ENCODE measurements at places on chromosomes 16 and 17. TPM values are rescaled to one million over a fixed set of nuclear protein-coding genes. Genes with fewer than 3 reads are reported as not detected.

- no peak for DNase-seq
Measured at GRCh38 chr17:62628831-62629555, 1.5 kb downstream of the MRC2 start.

GRCh38 chr17:13010959-13011358 lies 6.9 kb downstream of the ELAC2 start:
- DNase-seq, result no peak

DNA sequence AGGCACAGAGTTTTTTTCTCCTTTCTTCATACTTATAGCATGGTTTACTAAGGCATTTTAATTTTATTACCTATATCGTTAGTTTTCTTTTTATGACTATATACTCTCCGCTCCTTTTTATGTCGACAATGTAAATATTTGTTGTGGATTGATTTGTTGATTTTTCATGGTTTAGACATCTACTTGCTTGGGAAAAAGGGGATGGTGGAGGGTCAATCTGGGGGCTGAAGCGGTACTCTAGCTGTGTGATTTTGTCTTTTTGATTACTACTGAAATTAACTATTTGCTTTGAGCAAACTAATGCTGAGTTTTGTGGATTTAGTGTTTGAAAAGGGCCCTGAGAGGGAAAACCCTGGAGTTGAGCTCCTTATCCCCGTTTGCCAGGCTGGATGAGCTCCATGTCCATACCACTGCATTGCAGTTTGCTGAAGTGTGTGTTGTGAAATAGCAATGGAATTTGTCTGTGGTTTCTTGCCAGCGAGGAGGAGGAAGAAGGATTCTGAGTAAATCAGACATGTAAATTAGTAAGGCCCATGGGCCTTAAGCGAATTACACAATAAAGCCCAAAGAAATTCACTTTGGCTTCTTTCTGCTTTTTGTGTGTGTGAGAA lies 72.0 kb downstream of the FTO start:
- no peak for DNase-seq

GRCh38 chr17:68843522-68843921 lies 111.7 kb downstream of the ABCA8 start:
- no peak for DNase-seq

- no peak for DNase-seq
Measured at GRCh38 chr17:72613806-72614292, 478.6 kb downstream of the SLC39A11 start.

DNA sequence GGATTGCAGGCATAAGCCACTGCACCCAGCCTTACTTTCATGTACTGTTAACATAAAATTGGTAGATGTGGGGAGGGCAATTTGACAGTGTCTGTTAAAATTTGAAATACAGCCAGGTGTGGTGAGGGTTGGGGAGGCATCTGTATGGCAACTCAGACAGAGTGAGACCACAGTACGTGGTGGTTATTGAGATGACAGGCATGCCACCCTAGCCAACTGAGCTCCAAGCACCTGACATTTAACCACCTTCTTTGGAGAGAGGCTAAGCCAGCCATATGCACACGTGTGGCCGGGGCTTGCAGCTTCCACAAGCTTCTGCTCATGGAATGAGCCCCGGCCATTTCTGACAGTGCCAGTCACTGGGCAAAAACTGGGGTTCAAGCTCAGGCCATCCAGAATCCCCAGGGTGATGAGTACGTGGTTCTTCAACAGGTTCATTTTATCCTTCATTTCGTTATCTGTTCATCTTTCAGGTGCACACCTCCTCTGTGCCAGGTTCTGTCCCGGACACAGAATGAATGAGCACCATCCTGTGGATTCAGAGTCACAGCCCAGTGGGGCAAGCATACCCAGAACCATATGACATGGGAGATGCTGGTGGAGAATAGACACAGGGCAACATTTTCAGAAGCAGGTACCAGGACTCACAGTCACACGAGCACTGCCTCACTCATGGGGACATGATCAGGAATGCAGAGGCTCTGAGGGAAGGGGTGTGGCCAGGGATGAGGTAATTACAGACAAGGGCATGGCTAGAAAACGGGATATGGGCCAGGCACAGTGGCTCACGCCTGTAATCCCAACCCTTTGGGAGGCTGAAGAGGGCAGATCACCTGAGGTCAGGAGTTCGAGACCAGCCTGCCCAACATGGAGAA lies 36.2 kb downstream of the C16orf82 start:
- DNase-seq, result no peak

DNA sequence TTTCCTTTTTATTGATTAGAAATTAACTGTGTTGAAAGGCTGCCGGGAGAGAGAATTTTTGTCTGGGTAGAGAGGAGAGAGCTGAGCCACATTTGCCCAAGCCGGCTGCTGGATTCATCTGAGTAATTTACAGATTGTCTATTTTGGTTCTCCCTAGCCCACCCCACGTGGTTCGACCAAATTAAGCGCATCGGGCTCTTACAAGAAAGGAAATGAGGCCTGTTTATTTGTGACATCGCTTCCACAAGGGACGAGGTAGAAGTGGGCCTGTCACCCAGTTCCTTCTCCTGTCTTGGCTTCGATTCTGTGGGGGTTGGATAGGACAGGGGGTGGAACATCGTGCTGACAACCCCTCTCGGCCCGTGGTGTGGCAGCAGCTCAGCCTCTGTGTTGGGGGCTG lies 42.9 kb downstream of the SYT17 start:
- no peak for DNase-seq

- DNase-seq, result no peak
Measured at GRCh38 chr17:31085563-31085962, 9.2 kb upstream of the NF1 start.

DNA sequence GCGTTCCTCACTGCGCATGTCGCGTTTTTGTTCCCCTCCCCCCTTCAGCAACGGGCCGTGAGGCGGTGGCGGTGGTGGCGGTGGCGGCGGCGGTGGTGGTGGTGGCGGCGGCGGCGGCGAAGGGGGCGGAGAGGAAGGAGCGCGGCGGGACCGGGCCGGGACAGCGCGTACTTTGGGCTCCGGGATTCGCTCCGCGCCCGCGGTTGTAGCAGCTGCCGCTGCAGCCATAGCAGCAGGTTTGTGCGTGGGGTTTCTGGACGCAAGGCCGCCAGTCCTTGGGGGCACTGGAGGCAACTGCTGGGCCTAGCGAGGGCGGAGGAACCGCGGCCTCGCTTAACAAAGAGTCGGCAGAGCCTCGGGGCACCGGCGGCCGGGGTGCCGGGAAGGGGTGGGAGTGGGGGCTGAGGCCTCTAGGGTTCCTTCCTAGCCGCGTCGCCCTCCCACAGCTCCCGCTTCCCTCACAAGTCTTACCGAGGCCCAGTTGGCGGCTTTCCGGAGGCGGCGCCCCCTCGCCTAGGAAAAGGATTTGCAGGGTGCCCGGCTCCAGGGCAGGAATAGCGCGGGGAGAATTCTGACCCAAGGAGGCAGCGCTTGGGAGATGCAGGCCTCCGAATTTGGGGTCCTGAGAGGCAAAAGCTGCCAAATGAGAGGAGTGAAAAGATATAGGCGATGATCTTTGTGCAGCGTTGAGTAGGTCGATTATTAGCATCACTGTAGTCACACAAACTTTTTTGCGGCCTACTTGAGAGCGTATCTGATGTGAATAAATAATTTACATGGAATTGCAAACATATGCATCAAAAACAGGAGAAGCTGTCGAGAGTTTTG lies at the start of gene DDX42:
Gene DDX42 (plus strand): TSS at position 30 of the 828 bp plus-strand sequence. CDS start 12,880 bp downstream, outside the sequence.
- DNase-seq, result peak; percentile 34

- no peak for DNase-seq
Measured at GRCh38 chr17:16480995-16481394, 11.0 kb downstream of the LRRC75A start.

DNA sequence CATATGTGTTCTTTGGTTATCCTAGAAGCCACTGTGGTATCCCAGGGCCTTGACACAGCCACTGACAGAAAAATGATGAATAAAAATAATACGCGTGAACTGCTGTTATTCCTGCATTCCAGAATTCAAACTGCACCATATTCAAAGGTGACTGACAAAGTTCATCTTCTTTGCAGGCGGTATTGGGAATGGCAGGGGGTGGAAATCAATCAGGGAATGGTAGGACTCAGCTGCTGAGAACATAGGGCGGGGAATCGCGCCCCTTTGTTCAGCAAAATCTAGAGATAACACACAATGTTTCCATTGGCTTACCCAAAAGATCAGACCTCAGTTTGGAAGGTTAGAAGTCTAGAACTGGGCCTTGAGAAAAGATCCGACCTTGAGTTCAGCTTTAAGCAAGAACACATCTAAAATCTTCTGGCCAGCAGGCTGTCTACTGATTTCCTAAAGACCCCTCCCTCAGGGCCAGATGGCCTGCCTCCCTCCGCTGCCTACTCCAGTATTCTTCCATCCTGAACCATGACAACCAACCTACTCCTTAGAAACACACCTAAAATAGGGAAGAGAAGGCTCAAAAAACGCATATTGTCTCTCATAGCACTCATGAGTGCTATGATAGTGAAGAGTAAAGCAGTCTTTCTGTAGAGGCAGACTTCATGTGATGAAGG lies 34.1 kb downstream of the CDK5R1 start:
- DNase-seq, result no peak

DNA sequence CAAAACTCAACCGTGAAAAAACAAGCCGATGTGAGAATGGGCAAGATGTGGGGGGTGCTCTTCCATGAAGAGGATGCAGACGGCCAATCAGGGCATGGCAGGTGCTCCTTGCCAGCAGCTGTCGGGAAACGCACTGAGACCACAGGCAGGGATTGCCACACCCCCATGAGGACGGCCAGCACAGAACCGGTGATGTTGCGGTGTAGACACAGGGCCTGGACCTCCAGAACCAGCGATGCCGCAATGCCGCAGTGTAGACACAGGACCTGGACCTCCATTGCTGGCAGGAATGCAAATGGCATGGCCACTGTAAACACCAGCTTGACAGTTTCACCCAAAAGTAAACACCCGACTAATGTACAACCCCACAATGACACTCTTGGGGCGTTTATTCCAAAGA lies 164.9 kb downstream of the BANP start:
- DNase-seq, result no peak

DNA sequence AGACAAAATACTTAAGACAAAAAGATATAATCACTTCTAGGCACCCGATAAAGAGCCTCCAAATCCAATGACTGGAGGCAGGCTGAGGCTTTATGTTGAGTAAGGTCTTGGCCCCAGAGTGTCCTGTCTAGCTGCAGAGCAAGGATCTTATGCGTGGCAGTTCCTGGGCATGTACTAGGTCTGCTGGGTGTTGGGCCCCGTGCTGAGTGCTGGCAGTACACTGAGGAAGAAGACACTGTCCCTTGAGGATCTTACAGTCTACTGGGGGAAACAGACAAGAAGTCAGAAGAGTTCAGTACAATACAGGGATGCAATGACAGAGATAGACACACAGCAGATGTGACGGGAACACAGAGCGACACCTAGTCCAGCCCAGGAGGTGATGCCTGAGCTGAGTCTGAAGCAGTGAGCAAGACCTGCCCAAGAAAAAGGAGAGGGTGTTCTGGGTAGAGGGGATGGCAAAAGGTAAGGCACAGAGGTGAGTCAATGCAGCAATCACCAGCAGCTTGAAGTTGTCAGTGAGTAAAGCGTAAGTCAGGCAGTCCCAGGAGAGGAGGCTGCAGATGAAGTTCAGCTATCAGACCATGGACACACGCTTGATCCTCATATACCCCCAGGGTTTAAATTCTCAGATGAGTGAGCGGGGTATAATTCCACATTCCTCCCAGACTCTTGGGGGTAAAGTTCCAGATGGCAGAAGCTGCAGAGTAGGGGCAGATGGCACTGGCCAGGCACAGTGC lies 18.1 kb downstream of the MAP3K14 start:
- no peak for DNase-seq

DNA sequence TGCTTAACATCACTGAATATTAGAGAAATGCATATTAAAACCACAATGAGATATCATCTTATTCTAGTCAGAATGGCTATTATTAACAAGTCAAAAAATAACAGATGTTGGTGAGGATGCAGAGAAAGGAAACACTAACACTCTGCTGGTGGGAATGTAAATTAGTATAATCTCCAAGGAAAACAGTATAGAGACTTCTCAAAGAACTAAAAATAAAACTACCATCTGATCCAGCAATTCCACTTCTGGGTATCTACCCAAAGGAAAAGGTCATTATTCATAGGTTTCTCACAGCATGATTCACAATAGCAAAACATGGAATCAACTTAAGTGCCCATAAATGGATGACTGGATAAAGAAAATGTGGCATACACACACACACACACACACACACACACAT lies 166.4 kb downstream of the CEP112 start:
- no peak for DNase-seq

- no peak for DNase-seq
Measured at GRCh38 chr16:86044241-86044671, 145.3 kb downstream of the IRF8 start.

GRCh38 chr17:82241926-82242697 lies 13.3 kb downstream of the SLC16A3 start:
- no peak for DNase-seq

DNA sequence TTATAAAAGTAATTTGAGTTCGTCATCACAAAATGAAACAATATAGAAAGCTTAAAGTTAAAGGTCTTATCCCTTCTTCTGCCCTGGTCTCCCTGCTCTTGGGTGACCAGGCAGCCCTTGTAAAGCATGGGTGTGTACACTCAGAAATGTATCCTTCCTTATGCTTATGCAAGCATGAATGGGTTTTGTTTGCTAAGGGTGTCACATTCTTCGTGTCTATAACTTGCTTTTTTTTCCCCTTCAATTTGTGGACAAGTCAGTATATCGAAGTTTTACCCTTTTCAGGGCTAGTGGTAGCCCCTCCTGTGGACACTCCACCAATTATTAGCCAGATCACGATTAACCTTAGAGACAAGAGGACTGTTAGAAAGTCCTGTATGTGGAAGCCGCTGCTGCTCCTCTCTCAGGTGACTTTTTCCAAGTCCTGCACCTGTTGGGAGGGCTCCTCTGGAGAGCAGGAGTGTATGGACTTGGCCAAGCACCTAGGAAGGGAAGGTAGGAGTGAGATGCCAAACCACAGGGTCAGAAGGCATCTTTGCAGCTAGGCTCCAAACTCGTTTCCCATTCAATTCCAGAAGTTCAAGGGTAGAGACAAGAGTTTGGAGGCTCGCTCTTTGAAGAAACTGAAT lies 50.9 kb downstream of the LDHD start:
- DNase-seq, result no peak

DNA sequence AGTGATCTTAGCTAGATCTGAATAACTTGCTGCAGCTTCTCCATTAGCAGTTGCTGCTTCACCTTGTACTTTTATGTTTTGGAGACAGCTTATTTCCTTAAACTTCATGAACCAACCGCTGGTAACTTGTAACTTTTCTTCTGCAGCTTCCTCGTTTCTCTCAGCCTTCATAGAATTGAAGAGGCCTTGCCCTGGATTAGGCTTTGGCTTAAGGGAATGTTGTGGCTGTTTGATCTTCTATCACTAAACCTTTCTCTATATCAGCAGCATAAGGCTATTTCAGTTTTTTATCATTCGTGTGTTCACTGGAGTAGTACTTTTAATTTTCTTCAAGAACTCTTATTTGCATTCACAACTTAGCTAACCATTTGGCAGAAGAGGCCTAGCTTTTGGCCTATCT lies 21.5 kb upstream of the TMEM92 start:
- no peak for DNase-seq

- no peak for DNase-seq
Measured at GRCh38 chr16:16148755-16149154, 74.5 kb downstream of the ABCC6 start.

TNFRSF17 gene
- not detected for polyA plus RNA-seq

TPSG1 gene
- 1.1 TPM for polyA plus RNA-seq

KRTAP1-5 gene
- polyA plus RNA-seq, result not detected

EXOC3L1 gene
- 5.1 TPM for polyA plus RNA-seq

C17orf50 gene
- not detected for polyA plus RNA-seq

CHST4 gene
- polyA plus RNA-seq, result 0.26 TPM

All from left renal pelvis (tissue), 4 donors.